Pulmonary artery endothelial cell (primary cell): ENCODE measurements at places on chromosomes 7 and 10.

DNA sequence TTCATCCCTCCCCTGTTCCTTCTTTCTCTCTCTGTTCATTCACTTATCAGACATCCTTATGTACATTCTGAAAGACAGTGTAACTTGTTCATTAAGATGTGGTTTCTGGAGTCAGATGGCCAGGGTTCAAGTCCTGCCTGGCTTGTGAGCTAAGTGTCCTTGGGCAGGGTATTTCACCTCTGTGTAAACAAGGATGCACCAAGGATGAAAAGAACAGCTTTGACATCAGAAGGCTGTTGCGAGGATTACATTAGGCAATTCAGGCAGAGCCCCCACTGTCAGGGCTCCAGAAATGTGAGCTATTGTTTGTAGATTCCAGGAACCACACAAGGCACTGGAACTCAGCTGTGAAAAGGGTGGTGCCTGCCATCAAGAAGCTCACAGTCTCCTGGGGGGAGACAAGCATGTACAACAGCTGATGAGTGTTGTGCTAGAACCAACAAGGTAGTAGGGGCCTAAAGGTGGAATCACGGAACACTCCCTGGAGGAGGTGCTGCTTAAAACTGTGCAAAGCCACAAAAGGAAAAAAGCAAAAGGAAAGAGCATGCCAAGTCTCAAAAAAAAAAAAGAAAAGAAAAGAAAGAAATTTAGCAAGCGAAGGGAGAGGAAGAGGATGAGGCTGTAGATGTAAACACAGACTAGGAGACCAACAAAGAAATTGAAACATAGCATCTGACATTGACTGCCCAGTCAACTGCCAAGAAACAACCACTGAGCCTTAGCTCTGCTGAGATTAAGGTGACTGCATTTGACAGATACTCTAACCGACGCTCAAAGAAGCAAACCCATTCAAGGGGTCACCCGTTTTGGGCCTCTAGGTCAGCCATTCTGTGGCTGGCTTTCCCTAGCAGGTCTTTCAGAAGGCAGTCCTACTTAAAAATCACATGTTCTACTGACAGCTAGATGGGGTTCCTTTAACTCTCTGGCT, 12.5 kb downstream of the PDLIM1 start:
- no peak for DNase-seq

DNA sequence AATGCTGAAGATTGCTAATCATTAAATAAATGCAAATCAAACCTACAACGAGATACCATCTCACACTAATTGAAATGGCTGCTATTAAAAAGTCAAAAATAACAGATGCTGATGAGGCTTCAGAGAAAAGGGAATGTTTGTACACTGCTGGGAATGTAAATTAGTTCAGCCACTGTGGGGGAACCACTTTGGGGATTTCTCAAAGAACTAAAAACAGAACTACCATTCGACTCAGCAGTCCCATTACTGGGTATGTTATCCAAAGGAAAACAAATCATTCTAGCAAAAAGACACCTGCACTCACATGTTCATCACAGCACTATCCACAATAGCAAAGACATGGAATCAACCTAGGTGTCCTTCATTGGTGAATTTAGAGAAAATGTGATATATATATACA, 379.0 kb upstream of the CNTNAP2 start:
- no peak for DNase-seq

GRCh38 chr7:116797612-116798011, 64.8 kb upstream of the CAPZA2 start:
- DNase-seq: no peak

GRCh38 chr7:102834999-102835398, 77.8 kb upstream of the LRRC17 start:
- DNase-seq: peak; percentile 47

DNA sequence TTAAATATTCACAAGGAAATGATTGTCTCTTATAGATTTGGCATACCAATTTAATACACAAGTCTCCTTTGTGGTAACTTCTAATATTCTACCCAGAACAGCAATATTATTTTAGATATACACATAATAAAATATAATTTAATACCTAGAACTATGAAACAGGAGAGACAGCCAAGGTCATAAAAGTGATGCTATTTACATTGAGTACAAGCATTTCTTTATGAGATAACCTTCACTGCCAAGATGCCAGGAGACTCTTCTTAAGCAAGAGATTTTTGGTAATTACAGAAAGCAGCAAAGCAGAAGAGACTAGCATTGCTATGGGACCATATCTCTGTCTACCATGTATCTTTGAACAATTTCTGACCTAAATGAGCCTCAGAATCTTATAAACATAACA, 764.6 kb upstream of the GHITM start:
- DNase-seq: no peak

DNA sequence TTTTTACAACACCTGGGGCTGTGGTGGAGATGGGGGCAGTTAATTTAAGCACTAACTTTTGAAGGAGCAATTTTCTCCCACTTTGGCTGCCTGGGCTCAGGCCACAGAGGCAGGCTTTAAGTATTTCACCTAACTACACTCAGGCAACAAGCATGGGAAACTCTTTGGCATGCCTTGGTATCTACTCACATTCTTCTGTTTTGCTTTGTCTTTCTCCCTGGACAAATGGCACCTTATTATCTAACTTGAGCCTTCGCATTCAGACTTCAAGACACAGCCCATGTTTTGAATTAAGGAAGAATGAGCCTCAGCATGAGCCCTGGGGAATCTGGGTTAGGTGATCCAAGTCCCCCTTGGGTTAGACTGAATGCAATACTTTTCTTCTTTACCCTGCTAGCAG, 31.8 kb upstream of the BMPER start:
- no peak for DNase-seq

DNA sequence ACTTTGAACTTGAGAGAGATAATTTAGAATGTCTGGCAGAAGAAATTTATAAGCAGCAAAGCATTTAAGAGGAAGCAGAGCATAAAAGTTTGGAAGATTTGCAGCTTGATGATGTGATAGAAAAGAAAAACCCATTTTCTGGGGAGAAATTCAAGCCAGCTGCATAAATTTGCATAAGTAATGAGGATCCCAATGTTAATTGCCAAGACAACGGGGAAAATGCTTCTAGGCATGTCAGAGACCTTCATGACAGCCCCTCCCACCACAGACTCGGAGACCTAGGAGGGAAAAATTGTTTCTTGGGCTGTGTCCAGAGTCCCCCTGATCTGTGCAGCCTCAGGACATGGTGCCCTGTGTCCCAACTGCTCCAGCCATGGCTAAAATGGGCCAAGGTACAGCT, 263.6 kb upstream of the POT1 start:
- no peak for DNase-seq

DNA sequence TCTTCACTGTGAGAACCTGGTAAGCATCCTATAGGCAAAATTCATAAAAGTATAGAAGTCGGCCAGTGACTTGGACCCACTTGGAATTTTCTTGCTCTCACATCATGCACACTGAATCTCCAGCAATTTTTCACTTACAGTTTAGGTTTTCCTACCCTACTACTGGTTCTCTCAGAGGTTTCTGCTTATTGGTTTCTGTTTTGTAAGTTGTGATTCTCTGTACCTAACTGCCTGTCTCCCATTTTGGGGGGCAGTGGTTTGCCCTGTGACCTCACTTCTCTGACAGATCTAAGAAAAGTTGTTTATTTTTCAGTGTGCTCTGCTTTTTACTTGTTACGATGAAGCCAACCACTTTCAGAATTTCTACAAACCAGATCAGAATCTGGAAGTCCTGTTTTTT, 158.1 kb downstream of the CFTR start:
- no peak for DNase-seq

GRCh38 chr7:98551611-98552273, 65.3 kb upstream of the NPTX2 start:
- no peak for DNase-seq

- DNase-seq: no peak
Observed at GRCh38 chr7:155365146-155365874, 67.6 kb downstream of the INSIG1 start.

- DNase-seq: no peak
Observed at GRCh38 chr7:159112136-159113011, 32.3 kb downstream of the VIPR2 start.
